ENCODE measurements at places on chromosomes 2 and 18.

DNA sequence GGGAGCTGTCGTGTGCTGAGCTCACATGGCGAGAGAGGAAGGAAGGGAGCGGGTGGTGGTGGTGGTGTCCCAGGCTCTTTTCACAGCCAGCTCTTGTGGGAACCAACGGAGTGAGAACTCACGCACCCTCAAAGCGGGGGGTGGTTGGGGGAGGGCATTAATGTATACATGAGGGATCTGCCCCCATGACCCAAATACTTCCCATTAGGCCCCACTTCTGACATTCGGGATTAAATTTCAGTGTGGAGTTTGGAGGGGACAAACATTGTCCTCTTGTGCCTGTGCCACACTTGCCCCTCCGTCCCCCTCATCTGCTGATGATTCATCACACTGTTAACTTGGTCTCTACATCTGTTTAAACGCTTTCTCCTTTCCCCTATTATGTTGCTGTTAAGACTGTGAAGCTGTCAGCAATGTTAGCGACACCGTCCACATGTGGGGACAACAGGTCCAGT lies 22.5 kb downstream of the INPP4A start:
- DNase-seq = no peak

GRCh38 chr2:133484106-133484505 lies 84.2 kb downstream of the NCKAP5 start:
- DNase-seq = no peak

- no peak for DNase-seq
Observed at GRCh38 chr18:78716022-78716421, 263.6 kb upstream of the SALL3 start.

DNA sequence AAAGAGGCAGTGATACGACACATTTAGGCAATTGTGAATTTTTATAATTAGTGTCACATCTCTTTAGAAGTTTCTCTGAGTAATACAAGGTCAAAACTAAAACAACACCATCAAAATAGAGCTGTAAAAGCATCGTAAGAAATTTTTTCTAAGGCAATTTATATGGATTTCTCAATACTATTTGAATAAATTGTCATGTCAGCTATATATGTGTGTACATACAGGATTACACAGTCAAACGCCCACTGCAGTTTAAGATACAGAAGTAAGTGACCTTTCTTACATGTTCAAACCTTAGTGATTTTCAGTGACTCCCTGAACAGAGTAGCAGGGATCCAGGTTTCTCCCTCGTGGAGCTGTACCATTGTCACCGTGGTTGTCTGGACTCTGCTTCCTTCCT lies 129.1 kb upstream of the CBLN2 start:
- DNase-seq = no peak

DNA sequence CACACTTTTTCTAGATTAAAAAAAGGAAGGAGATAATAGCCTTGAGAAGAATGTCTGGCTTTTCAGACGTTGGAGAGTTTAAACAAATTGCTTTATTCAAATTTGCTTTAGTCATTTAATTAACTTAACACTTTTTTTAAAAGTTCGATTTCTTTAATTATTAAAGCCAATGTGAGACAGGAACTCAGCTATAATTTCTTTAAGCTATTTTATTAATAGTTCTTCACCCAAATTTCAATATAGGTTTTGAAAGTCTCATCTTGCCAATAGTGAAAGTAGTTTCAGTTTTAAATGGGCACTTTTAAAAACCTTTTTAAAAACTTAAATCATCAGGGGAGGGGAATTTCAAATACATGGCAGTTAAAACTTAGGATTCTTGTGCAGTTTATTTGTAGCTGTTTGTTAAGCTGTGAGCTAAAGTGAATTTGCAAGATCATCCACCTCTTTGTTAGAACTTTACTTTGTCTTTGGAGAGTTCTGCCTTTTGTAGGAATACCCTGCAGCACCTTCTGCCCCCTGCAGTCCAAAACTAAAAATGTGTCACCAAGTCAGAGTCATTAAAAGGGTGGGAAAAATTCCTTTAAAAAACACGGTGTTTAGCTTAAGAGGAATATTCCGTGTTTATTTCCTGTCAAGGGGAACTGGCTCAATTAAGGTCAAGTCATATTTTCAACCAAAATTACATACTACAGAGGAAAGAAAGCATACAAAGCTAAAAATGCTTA lies 4.6 kb downstream of the TGIF1 start:
- DNase-seq = no peak

DNA sequence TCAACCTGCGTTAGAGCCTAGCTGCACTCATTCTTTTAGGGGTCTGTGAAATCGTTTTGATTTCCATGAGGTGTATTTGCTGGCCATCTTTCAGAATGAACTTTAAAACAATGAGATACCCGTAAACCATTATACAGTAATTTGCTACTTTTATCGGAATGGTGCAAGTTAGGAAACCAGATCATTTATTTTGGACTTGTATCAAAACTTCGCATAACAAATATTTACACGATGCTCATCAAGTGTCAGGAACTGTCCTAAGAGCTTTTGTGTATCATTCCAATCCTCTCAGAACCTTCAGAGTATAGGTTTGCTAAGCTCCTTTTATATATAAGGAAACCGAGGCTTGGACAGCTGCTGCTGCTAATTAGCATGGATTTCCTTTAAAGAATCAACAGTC lies 22.4 kb upstream of the SLC1A4 start:
- no peak for DNase-seq
